NCI-H1417 (cell line): ENCODE measurements at places on chromosomes 1 and 21.

DNA sequence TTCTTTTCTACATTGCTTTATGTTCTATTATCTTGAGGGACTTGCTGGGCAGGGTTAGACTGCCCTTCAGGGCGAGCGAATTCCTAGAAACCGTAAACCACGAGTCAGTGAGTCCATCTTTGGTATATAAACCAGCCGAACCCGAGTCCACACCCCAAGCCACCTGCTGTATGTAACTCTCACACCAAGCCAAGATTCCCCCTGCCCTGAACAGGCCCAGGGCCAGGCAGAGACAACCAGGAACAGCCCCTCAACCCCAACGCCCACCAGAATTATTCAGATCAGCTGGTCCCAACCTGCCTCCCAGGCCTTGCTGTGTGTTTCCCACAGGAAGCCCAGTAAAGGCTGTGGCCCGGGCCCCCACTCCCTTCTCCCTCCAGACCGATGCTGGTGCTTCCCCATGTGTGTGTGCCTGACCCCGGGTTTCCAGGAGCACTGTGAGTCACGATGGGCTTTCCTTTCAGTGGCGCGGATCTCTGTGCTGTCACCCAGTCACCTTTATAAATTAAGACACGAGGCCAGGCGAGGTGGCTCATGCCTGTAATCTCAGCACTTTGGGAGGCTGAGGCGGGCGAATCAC, 17.1 kb downstream of the KIF17 start:
- no peak for DNase-seq

DNA sequence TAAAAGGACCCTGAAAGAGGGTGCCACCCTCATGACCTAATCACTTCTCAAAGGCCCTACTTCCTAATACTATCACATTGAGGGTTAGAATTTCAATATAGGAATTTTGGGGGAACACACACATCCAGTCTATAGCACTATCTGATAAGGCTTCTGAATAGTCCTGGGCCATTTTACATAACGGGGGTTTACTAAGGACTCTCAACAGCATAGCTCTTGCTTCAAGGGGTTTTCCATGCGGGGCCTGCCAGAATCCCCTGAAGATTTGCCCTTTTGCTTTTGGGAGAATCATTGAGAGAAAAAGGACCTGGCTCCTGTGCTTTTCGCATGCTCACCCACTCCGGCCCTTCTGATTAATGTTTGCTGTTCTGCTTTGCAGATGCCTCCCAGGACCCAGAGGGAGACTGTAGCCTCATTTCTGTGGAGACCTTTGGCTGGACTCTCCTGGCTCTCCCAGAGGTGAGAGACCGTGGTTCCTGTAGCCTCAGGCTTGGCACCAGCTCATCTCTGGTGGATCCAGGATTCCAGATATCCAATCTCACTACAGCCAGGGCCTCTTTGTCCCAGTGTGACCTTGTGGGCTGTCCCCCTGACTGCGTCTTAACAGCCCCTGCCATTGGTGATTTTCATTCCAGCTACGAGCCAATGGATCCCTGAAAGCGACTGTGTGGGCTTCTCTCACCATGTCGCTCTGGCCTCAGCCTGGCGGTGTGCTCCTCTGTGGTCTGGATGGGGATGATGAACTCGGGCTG, 72.6 kb downstream of the DDR2 start:
- DNase-seq = no peak

- no peak for DNase-seq
Observed at GRCh38 chr1:28323720-28324119, 5.1 kb upstream of the MED18 start.

- DNase-seq = no peak
Observed at GRCh38 chr1:159088546-159089183, 12.1 kb upstream of the AIM2 start.

DNA sequence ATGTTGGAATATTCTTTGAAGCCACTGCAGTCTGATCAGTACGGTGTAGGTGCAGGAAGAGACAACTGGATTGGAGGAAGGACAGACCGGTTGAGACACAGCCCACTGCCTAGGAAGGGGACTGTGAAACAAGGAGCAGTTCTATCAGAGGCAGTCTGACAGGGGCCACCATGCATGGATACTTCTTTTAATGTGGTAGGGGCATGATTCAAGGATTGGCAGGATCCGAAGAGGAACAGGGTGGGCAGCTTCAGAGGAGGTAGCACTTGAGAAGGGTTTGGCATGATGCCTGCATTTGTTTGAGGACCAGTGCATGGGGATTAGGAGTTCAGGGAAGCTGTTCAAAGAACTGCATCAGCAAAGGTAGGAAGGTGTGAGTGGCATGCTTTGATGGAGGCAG, 167.9 kb downstream of the DYRK1A start:
- DNase-seq = no peak

GRCh38 chr1:182391028-182391361, 595 bp downstream of the GLUL start:
- DNase-seq = peak; percentile 95

GRCh38 chr1:153677718-153678518, 570 bp upstream of the NPR1 start:
- peak; percentile 71 for DNase-seq

GRCh38 chr21:44955141-44955797, 15.4 kb downstream of the SLX9 start:
- DNase-seq = no peak

- peak; percentile 62 for DNase-seq
Observed at GRCh38 chr1:201282931-201283829, at the start of gene PKP1. Gene PKP1, plus strand, starts transcription at chr1:201283506. Its CDS starts 197 bp downstream, at chr1:201283703.

DNA sequence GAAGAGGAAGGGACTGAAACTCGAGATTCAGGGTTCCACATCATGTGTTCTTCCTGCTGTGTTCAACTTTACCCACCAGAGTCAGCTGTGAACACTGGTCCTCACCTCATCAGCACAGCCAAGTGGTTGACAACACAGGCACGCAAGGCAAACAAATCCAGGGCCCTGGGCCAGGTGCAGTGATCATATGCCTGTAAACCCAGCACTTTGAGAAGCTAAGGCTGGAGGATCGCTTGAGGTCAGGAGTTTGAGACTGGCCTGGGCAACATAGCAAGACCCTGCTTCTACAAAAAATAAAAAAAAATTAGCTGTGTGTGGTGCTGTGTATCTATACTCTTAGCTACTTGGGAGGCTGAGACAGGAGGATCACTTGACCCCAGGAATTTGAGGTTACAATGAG, 8.4 kb upstream of the XKR8 start:
- no peak for DNase-seq

DNA sequence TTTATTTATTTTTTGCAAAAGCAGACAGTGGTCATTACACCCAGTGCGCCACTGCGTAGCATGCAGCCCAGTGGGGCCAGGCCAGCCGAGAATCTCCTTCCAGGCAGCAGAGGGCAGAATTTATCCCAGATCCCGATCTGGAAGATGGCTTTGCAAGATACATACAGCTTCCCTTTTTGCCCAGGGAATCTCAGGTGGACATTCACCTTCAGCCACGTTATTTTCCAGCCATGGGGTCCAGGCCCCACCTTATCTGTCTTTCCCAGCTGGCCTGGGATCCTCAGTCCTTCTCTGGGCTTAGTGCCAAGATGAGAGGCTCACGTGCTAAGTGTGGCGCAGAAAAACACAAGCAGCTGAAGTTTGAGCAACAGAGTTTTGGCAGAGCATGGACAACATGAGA, 123.6 kb downstream of the AJAP1 start:
- DNase-seq = peak; percentile 15

DNA sequence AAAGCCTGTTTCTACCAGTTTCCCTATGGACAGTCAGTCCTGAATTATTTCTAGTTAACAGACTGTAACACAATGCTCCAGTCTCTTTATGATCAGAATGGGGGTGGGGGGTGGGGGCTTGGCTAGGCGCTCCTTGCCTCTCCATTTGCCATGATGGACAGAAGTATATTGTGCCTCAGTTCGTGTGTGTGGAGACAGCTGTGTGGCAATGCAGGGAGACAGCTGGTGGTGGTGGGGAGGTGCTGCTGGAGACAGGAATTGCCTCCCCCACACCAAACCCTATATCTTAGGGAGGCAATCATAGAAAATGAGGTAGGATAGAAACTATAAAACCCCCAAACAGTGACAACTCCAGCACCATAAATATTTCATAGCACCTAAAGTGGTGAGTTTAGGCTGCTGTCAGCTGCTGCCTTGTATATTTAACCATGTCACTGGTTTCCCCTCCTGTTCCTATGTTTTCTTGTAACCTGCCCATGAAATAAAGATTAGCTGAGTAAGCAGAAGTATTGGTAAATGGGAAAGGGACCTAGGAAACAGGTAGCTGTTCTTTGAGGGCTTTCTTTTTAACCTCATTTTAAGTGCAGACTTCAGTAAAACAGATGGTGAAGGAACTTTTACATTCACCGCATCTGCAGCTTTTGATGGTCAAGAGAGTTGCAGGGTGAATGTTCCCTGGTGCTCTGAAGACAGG, 3.4 kb downstream of the PLXNA2 start:
- no peak for DNase-seq

DNA sequence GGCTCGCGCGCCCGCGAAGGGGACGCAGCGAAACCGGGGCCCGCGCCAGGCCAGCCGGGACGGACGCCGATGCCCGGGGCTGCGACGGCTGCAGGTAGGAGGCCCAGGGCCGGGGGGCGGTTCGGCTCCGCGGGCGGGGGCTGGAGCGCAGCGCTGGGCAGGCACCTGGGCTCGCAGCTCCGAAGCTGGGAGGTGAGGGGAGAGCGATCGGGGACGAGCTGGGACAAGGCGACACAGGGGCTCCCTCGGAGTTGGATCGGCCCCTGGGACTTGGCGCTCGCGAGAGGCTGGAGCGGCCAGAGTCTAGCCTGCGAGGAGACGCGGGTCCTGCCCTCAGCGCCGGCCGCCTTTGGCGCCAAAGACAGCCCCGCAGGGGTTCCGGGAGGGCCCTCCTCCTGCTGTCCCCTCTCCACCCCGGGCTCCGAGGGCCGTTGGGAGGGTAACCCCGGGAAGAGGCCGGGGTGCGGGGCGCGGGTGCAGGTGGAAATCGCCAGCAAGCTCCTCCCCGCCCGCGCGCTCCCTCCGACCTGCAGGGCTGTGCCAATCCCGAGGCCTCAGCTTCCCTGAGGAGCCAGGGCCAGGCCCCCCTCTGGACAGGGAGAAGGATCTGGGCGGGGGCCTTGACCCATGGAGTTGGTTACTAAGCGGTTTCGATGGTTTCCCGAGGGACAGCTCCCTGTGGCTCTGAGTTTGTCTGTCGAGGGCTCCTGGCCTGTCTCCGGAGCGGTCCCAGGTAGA, 401 bp downstream of the TP73 start:
- peak; percentile 84 for DNase-seq

GRCh38 chr1:207412845-207413244, 41.3 kb upstream of the CR2 start:
- DNase-seq = no peak

- DNase-seq = no peak
Observed at GRCh38 chr1:154941333-154942013, 5.0 kb upstream of the PMVK start.

- DNase-seq = no peak
Observed at GRCh38 chr1:153361480-153362109, 3.9 kb downstream of the S100A9 start.

DNA sequence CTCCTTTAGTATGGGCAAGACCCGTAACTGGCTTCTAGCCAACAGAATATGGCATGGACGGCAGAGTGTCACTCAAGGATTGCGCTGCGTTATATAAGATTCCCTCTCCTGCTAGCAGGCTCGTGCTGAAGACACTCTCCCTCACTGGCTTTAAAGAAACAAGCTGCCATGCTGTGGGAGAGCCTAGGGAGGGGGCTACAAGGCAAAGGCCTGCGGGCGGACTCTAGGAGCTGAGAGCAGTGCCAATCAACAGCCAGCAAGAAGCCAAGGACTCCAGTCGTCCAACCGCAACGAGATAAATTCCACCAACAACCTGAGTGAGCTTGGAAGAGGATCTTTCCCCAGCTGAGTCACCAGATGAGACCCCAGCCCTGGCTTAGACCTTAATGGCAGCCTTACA, 45.9 kb upstream of the GPR157 start:
- no peak for DNase-seq

- DNase-seq = no peak
Observed at GRCh38 chr1:61953790-61954150, 211.5 kb downstream of the PATJ start.

DNA sequence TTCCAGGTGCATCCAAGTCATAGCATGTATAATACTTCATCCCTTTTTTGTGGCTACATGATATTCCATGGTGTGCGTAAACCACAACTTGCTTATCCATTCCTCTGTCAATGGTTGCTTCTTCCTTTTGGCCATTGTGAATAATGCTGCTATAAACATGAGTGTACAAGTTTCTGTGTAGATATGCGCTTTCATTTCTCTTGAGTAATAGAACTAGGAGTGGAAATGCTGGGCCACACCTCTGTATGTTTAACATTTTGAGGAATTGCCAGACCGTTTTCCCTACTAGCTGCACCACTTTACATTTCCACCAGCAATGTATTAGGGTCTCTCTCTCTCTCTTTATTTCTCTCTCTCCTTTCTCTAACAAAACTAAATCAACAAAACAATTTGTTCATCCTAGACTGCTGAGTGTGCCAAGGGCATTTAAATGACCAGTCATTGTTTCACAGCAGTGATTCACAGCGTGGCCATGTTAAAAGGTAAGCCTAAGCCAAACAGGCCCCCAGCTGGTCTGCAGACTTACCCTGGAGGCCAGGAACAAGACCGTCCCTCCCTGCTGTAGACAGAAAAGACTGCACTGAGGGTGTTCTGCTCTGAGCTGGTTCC, 53.2 kb upstream of the LYST start:
- DNase-seq = peak; percentile 46

- DNase-seq = no peak
Observed at GRCh38 chr1:56676571-56677035, 31.5 kb downstream of the PRKAA2 start.

- peak; percentile 89 for DNase-seq
Observed at GRCh38 chr1:235649368-235650163, at the start of gene GNG4. Gene GNG4, minus strand, starts transcription at chr1:235649784. Its CDS starts 65,946 bp downstream, at chr1:235583838.

GRCh38 chr1:16019644-16020277, 1.9 kb upstream of the HSPB7 start:
- DNase-seq = peak; percentile 42

DNA sequence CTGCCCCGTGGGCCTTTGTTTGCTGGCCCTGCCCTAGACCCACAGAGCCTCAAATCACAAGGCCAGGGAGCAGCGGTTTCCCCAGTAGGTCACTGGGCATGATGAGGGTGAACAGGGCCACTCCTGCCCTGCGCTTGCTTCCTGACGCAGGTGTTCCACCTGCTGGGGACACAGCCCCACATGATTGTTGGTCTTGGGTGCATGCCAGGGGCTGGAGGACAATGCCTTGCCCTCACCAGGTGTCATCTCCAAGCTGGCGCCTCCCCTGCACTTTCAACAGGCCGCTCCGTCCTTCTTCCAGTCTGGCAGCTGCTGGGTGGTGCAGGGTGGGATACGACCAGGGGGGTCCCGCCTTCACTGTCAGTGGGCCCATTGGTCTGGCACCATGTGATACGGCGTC, 24.3 kb downstream of the IL10RB start:
- no peak for DNase-seq

DNA sequence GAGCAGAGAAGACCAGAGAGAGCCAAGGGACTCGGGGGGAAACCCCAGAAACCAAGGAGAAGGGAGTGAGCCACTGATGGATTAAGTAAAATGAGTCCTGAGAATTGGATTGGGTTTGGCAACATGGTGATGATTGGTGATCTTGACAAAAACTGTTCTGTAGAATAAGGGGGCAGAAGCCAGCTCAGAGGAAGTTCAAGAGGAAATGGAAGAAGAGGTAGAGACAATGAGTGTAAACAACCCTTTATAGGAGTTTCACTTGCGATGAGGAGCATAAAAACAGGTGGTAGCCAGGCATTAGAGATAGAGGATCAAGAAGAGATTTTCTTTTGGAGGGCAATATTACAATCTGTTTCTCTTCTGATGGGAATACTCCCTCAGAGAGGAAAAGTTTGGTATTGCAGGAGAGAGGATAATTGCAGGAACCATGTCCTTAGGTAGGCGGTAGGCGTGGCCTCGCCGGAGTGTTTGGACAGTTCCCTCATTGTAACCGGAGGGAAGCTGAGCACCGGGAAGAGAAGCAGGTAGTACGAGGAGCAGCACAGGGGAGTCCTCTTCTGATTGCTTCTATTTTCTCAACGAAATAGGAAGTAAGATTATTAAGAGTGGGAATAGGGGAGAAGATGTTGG, 68.4 kb upstream of the TENT5C start:
- peak; percentile 43 for DNase-seq
